Muscle of leg (tissue), 16 donors: ENCODE measurements at places on chromosomes 7 and 10. TPM values are rescaled to one million over a fixed set of nuclear protein-coding genes. Genes with fewer than 3 reads are reported as not detected.
A peak's percentile ranks its signal among the peaks of the same experiment; 100 is the strongest.

DNA sequence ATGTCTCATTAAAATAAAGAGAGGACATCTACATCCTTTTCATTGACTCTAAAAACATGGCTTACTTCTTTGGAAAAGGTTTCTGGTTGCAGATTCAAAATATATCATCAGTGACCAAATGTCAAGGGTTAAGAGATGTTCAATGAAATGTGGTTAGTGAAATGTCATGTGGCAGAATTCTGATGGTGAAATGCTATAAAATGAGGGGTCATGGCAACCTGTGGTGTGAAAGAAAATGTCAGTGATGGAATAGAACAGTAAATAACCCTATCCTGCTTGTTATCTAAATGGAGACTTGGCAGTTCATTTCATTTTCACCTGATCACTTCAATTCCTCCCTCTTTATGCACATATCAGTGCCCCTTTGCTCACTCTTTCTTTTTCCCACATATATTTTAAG is 79.4 kb downstream of the TFPI2 start:
- DNase-seq: no peak
- H3K27ac ChIP-seq: no peak overlapping the region
- H3K36me3 ChIP-seq: no peaks in the 10 kb centered on the region
- H3K4me1 ChIP-seq: no peaks in the 10 kb centered on the region

ZNF485 gene
- 5.1 TPM for total RNA-seq

GRCh38 chr10:120609006-120609405 is 152.0 kb downstream of the PLPP4 start:
- H3K4me1 ChIP-seq: no peaks in the 10 kb centered on the region
- H3K36me3 ChIP-seq: no peaks in the 10 kb centered on the region
- H3K4me3 ChIP-seq: no peak overlapping the region
- H3K27me3 ChIP-seq: no peaks in the 10 kb centered on the region
- no peak overlapping the region for H3K27ac ChIP-seq
- no peak for DNase-seq

FAS gene
- 7.2 TPM for total RNA-seq

C10orf105 gene
- total RNA-seq: 0.09 TPM

EBLN1 gene
- 0.09 TPM for total RNA-seq

DNA sequence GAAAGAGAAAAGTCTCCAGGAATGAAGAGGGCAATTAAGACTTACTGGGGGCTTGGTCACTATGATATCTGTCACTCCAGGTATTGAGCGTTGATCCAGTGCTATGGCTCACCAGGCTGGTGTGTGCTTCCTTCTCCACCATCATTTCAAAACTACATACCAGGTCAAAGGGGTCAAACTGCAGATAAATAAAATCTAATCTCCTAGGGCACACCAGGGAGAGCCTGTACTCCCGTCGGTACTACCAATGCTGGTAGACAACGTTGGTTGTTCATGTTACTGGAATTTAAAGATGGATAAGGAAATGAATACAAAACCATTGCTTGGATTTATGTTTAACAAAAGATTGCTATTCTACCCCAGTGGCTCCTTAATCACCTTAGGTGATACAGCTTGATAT is 118.3 kb downstream of the MYO3A start:
- H3K4me1 ChIP-seq: no peaks in the 10 kb centered on the region
- no peak overlapping the region for H3K4me3 ChIP-seq
- H3K36me3 ChIP-seq: no peaks in the 10 kb centered on the region
- H3K27me3 ChIP-seq: no peaks in the 10 kb centered on the region
- no peak for DNase-seq
- H3K27ac ChIP-seq: no peak overlapping the region

DNA sequence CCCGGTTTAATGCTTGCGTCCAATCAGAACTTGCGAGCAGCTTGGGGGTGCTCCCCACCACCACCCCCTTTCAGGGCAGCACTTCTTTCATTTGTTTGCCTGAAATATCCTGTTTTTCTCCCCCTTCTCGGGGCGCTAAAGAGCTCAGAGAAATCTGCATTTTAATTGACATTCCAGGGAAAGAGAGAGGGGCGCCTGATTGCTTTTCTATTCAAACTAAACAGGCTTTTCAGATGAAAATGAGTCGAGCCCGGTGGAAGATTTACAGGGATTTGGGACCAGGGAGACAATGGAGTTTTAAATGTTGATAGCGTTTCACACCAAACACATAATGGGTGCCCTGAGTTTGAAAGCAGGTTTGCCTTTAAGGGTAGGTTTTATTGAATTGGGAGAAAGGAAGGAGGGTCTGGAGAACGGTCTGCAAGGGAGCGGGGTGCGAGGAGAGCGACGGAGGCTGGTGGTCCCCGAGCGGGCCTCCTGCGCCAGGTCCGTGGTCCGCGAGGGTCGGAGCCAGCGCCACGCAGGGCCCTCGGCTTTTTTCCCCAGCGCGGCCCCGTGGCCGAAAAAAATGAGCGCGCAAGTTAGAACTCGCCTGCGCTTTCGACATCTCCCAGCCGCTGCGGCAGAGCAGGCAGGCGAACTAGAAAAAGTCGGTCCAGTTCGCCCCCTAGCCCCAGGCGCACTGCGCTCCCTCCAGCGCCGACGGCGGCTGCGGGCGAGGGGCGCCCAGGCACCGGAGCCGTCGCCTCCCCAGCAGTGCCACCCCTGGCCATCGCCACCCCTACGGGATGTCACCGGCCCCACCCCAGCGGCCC is 1.3 kb downstream of the FGFR2 start:
- H3K4me1 ChIP-seq: peaks cover 15% of the 10 kb centered on the region
- no peak overlapping the region for H3K27ac ChIP-seq
- peak overlapping the region; percentile 34 for H3K4me3 ChIP-seq
- peaks cover 80% of the 10 kb centered on the region for H3K27me3 ChIP-seq
- peak; percentile 79 for DNase-seq
